ENCODE measurements at places on chromosomes 1 and 21. TPM values are rescaled to one million over a fixed set of nuclear protein-coding genes. Genes with fewer than 3 reads are reported as not detected.
A peak's percentile ranks its signal among the peaks of the same experiment; 100 is the strongest.

DNA sequence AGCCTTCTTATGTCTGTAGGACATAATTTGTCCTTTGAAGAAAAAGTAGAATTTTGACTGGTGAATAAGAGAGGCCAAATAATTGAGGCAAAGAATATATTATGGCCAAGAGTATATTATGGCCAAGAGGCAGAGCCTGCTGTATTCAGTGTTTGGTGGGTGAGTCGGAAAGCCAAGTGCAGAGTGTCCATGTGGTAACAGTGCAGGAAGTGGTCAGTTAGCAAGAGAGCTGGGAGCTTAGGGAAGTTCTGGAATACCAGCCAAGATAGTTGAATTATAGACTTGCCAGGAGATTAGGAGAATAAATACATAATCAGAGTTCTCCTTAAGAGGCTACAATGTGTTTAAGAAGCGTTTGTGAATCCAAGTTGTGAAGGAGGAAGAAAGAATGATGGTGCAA lies 131.5 kb upstream of the LMO4 start:
- no peaks in the 10 kb centered on the region for H3K27me3 ChIP-seq
- H3K36me3 ChIP-seq: no peaks in the 10 kb centered on the region
- H3K4me3 ChIP-seq: no peak overlapping the region

GRCh38 chr1:87888446-87888845 lies 559.8 kb downstream of the LMO4 start:
- peak; percentile 8 for DNase-seq
- no peak overlapping the region for H3K4me3 ChIP-seq
- H3K27me3 ChIP-seq: no peaks in the 10 kb centered on the region

GRCh38 chr1:115404911-115405310 lies 66.9 kb upstream of the NGF start:
- H3K4me1 ChIP-seq: no peaks in the 10 kb centered on the region
- H3K27me3 ChIP-seq: no peaks in the 10 kb centered on the region
- no peak overlapping the region for H3K4me3 ChIP-seq
- H3K36me3 ChIP-seq: no peaks in the 10 kb centered on the region
- no peak for DNase-seq
- H3K27ac ChIP-seq: no peak overlapping the region

DNA sequence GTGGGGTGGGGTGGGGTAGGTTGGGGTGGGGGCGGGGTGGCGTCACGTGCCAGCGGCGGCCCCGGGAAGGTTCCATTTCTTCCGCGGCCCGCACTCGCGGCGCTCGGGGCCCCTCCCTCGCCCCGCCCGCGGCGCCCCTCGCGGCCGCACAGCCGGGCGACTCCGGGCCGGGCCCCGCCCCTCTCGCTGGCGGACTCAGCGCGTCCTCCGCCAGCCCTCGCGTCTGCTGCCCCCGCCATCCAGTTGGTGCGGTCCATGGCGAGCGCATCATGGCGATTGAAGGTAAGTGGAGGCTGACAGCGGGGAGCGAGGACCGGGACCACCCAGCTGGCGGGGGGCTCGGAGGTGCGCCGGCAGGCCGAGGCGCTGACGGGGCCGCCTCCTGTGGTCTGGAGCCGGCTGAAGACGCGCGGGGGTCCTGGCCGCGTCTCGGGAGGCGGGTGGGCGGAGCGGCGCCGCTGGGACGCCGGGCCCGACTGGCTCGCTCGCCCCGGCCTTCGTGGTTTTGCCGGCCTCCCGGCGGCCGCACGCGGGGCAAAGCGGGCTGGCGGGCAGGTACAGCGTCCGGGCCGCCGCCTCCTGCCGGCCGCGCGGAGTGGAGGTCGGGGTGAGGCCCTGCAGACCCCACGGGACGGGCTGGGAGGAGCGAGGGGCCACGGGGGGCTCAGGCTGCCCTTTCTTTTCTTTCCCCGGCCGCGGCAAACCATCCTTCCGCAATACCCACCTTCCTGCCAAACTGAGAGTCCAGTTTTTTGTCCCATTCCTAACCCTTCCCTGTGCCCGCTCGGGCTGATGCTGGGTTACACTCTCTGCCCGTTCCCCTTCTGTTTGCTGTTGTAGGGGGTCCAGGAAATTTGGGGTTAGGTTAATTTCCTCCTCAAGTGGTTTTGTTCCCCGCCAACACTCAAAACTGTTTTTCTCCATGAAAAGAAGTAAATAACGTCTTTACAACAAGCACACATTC lies at the start of gene SYT14:
TSS of gene SYT14 (plus strand) at position 222 of the 964 bp plus-strand sequence. CDS start at position 270, 48 bp downstream.
- no peak within 1 kb of the TSS for H3K4me3 ChIP-seq
- no peak for DNase-seq
- no peak within 1 kb of the TSS for H3K27ac ChIP-seq
- no peaks in the 10 kb centered on the region for H3K4me1 ChIP-seq
- no peaks in the 10 kb centered on the region for H3K36me3 ChIP-seq
- peaks cover 10% of the 10 kb centered on the region for H3K27me3 ChIP-seq

- H3K4me3 ChIP-seq: no peak overlapping the region
- no peaks in the 10 kb centered on the region for H3K36me3 ChIP-seq
- no peak overlapping the region for H3K27ac ChIP-seq
- H3K4me1 ChIP-seq: no peaks in the 10 kb centered on the region
- no peaks in the 10 kb centered on the region for H3K27me3 ChIP-seq
- DNase-seq: no peak
Measured at GRCh38 chr1:143643148-143643885, 328.5 kb downstream of the FAM72C start.

DNA sequence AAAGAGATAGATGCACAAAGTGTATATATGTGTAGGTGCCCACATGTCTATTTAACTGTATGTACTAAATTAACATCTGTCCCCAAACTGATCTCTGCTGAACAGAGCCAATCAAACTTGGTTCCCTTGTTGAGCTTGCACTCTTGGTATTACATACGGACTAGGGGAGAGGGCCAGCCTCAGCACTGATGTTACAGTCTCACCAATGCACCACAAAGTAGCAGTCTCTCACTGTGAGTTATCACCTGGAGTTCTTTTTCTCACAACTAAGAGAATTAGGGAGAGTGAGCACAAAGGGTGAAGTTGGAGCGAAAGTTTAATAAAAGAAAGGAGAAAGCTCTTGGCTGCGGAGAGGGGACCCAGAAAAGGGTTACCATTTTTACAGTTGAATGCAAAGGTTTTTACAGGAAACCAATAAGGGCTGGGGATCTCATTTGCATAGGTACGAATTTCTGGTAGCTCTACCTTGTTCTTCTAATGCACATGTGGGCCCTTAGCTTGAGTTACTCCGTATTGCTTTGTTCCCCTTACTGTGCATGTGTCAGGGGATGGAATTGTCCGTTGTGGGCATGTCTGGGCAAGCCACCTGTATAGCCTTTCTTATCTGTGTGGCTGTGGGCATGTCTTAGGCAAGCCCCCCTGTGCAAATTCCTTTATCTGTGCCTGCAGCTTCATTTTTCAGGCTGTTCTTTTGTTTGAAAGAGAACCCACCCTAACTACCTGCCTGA lies 13.3 kb upstream of the CHI3L2 start:
- H3K4me1 ChIP-seq: no peaks in the 10 kb centered on the region
- no peak overlapping the region for H3K4me3 ChIP-seq
- no peaks in the 10 kb centered on the region for H3K27me3 ChIP-seq

GRCh38 chr1:97929874-97930851 lies 9.3 kb upstream of the DPYD start:
- H3K36me3 ChIP-seq: no peaks in the 10 kb centered on the region
- no peaks in the 10 kb centered on the region for H3K4me1 ChIP-seq
- no peaks in the 10 kb centered on the region for H3K27me3 ChIP-seq
- H3K4me3 ChIP-seq: no peak overlapping the region

Gene ELF3
- 191 TPM for total RNA-seq

Gene B3GALT5
- total RNA-seq: 1.2 TPM
